Stimulated activated CD4-positive, alpha-beta T cell treated with anti-CD3 and anti-CD28 coated beads, TNF-alpha, amount 100 ng/mL, for 24 hours (primary cell): ENCODE measurements at places on chromosomes 1 and 21.

DNA sequence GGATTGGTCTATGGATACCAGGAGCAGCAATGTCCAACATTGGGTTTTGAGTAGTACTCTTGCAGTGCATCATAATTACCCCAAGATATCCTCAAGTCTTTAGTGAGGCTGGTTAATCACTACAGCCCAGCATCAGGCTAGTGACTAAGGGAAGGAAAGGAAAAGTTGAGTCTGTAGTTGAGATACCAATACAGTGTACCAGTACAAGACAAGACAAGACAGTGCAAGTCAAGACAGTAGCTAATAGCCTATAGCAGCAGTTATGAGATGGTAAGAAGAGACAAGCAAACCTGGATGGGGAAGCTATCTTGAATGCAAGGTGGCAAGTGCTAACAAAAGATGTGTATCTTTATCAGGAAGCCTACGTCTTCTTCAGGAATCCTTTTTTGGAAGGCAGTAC is 13.3 kb upstream of the GNG12 start:
- no peak for DNase-seq

GRCh38 chr1:9302745-9303524 is 10.2 kb downstream of the SPSB1 start:
- DNase-seq: no peak

DNA sequence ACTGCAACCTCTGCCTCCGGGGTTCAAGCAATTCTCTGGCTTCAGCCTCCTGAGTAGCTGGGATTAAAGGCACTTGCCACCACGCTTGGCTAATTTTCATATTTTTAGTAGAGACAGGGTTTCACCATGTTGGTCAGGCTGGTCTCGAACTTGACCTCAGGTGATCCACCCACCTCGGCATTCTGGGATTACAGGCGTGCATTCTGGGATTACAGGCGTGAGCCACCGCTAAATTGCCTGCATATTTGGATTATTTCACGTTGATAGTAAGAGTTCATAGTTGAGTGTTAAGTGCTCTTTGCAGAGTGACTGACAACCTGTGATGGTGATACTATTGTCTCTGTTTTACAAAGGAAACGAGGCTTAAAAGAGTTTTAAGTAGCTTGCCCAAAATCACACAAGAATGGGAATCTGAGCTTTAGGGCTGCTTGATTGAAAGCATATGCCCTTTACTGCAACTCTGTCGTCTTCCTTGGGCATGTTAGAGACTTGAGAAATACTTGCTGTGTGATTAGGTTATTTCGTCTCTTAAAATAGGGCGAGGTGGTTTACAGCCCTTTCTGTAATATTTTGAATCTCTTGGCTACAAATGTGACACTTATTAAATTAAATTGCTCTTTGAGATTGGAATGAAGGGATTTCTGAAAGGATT is 12.4 kb downstream of the CDC42 start:
- DNase-seq: no peak

GRCh38 chr1:229480495-229480894 is 27.6 kb downstream of the NUP133 start:
- DNase-seq: no peak

DNA sequence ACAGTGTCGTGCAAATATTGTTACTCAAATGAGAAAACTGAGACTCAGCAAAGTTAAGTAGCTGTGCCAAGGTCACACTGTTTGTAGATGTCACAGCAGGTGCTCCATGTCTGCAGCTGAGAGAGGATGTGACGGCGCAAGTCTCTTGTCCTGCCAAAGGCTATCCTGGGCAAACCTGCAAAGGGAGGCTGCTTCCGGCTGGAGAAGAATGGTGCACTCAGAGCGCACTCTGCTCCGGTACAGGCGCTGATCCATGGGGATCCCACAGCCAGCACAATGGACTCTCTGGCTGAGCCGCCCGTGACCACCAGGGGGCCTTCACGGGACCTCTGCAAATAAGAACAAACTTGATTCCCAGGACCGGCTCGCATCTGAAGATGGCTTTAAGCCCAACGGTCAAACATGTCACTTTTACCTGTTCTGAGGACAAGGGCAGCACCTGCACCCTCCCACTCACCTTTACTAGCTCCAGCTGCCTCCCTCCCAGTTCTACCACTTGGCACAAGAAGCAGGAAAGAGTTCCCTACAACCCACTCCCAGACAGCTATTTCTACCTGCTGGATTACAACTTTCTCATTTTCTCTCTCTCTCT is 21.9 kb downstream of the RD3 start:
- peak; percentile 22 for DNase-seq

GRCh38 chr1:177789956-177790355 is 179.9 kb downstream of the SEC16B start:
- no peak for DNase-seq

DNA sequence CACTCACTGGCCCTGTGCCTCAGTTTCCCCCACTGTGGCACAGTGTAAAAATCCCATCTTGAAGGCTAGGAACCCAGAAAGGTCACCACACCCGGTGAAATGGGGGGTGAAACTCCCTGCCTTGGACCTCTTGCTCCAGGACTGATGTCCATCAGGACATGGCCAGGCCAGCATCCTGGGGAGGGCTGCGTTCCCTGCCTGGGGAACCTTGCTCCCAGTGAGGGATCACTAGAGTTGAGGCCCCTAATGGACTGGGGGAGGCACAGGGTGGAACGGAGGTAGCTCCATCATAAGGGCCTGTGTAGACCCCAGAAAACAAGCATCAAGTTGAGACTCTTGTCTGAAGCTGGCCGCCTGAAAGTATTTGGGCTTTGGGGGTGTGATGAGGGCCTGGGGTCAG is 10.4 kb upstream of the ZNF670 start:
- DNase-seq: no peak

DNA sequence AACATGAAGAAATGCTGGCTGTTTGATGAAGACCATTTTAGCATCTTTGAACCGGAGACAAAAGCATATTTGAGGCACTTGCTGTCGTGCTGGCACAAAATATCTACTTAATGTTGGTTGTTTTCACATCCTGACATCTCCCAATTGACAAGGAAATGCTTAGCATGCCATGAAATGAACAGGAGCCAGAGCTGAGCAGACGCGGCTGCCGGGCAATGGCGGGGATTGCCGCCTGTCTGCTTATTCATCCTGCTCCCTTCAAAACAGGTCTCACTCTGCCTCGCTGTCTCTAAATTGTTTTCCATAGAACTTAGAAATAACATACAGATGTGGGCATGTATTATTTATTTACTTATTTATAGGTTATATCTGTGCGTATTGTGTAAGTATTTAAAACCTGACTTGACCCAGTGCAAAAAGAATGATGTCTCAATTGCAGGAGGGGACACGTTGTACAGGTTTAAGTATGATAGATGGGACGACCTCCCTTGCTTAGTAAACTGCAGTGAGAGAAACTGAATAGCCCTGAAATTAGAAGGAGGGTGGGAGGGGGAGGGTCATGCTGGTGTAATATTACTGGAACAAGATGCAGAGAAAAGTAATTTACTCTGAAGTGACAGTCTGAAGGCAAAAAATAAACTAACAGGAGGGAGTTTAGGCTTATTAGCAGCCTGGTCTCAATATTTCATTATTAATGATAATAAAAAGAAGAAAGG is 590.4 kb upstream of the PLXNA2 start:
- no peak for DNase-seq

DNA sequence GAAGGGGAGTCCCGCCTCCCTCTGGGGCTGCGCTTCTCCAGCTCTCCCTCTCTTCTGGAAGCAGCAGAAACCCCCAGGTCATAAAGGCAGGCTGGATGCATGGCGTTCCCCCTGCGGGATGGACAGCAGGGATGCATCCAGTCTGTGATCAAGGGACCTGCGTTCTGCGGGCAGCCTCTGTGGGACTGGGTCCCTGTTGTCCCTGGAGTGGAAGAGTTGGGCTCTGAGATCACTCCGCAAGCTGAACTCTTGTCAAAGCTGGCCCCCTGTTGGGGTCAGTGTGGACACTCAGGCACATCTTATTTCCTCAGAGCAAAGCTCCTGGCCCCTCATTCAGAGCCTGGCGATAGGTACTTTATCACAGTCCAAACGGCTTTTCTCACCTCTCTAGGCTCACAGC is 341.2 kb downstream of the PTPRU start:
- no peak for DNase-seq

DNA sequence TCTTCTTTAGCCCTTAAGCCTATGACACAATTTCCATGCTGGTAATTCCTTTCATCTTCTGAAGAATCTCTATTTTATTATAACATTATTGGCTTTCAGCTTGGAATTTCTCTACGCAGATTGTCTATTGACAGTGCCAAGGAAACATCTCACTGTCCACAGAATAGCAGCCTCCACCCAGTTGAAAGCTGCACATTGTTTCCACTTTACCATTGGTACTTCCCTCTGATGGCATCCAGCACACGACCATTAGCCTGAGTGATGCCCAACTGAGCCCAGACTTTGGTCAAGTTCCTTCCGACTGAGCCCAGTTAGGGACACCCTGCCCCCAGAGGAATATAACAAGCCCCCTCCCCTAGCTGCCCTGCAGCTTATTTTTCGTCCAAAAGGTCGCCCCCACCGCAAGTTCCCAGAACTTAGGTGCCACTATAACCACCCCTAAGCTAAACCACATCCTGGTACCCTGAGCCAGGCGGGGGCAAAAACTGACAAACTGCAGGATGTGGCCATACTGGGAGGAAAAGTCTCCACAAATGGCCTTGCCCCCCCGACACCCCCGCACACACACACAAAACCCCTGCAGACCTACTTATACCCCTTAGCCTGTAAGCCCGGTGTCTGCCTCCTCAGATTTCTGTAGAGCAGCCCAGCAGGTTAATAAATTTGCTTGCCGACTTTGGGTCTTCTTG is 13.2 kb downstream of the GBP5 start:
- peak; percentile 30 for DNase-seq

DNA sequence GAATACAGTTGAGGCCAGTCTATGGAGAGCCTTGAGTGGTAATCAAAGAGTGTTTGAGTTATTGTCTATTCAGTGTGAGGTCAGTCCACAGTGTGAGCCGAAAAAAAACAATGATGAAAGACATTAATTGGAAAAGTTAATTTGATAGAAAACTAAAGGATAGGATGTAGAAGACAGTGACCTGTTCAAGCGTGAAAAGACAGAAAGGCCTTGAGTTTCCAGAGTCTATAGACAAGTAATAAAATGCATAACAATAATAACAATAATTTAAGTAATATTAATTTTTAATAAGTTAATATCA is 90.4 kb downstream of the SLC30A10 start:
- DNase-seq: no peak

GRCh38 chr1:46367072-46367471 is 26.5 kb downstream of the NSUN4 start:
- no peak for DNase-seq

DNA sequence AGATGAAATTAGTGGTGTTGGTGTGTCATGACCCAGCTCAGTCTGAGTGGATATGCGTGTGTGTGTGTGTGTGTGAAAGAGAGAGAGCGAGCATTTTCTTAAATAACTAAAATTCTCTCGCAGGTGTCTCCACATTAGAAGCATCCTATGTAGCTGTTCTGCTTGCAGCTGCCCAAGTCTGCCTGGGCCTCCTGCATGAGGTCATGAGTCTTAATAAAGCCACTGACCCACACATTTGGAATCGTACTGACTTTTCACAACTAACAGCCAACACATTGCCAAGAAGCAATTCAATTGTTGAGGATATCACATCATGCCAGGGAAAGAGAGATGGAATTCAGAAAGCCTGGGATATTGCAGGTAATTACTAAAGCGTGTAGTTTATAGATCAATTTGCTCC is 238.2 kb upstream of the AJAP1 start:
- DNase-seq: no peak

- no peak for DNase-seq
These were observed at the start of gene TPM3 for GRCh38 chr1:154191990-154192461. Gene TPM3, minus strand, starts transcription at chr1:154192100. Its CDS starts 82 bp downstream, at chr1:154192018.

- no peak for DNase-seq
These were observed 202.0 kb downstream of the GABPA start for GRCh38 chr21:25936776-25937175.

GRCh38 chr1:189500778-189501177 is 976.9 kb downstream of the BRINP3 start:
- DNase-seq: no peak

GRCh38 chr1:226652613-226653012 is 86.5 kb downstream of the ITPKB start:
- no peak for DNase-seq

- no peak for DNase-seq
These were observed 52.6 kb upstream of the EPS8L3 start for GRCh38 chr1:109816175-109816811.

DNA sequence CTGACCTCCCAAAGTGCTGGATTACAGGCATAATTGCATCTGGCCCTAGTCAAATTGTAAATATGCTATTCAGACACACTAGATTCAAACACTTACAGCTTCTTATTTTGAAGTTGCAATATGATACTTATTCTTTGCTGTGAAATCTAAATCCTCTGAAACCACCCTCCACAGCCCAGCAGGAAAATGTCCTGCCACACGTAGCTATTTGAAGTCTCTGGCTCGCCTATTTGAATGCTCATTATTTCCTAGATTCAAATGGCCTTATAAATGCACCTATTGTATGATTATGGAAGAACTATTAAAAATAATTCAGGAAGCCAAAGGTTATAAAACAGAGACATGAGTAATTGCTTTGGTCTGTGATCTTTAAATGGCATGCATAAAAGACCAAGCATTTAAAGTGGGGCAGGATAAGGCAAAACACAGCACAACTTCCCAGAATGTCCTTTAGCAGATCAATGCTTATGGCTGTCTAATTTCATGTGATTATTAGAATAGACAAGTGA is 26.6 kb upstream of the FBXO28 start:
- no peak for DNase-seq

DNA sequence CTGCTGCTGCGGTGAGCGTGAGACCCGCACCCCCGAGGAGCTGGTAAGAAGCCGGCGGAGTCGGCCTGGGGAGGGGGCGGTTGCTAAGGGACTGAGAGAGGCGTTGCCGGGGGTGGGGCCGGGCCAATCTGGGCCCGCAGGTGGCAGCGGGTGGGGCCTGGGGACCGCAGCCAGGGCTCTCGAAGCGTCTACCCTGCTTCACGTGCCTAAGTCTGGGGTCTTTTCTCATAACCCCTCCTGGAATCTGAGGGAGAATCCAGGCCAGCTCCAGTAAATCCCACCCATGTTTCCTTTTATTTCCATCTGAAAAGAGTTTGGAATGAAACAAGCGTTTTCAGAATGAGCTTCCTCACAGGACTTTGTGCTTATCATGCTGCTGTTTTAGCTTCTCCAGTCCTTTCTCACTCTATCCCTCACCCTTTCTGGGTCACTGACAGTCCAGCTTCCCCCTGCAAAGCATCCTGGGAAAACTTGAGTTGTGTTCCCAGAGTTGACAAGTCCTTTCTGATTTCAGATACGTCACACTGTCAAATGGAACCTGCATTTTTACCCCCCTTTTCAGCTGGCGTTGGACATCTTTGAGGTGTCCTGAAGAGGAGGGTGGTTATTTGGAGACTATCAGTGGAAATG is 431 bp downstream of the CLCN6 start:
- DNase-seq: no peak

- no peak for DNase-seq
These were observed 3.7 kb downstream of the COL24A1 start for GRCh38 chr1:86152887-86153286.
